Naive thymus-derived CD4-positive, alpha-beta T cell (primary cell): ENCODE measurements at places on chromosomes 3 and 15. TPM values are rescaled to one million over a fixed set of nuclear protein-coding genes. Genes with fewer than 3 reads are reported as not detected.

The NPAP1 gene
- not detected for polyA plus RNA-seq

The HGD gene
- polyA plus RNA-seq, result not detected

The C3orf80 gene
- not detected for polyA plus RNA-seq

The TGM4 gene
- polyA plus RNA-seq, result 0.07 TPM

The CLDN16 gene
- not detected for polyA plus RNA-seq

The TIGIT gene
- 0.63 TPM for polyA plus RNA-seq

The CLRN1 gene
- polyA plus RNA-seq, result not detected

The ALS2CL gene
- 6.2 TPM for polyA plus RNA-seq

The GOLGA8J gene
- polyA plus RNA-seq, result not detected

The TLR9 gene
- polyA plus RNA-seq, result not detected

The NMB gene
- 5.2 TPM for polyA plus RNA-seq

The PLOD2 gene
- polyA plus RNA-seq, result not detected

The LZTFL1 gene
- 12.8 TPM for polyA plus RNA-seq

The POLG gene
- 61.3 TPM for polyA plus RNA-seq

- no peak for DNase-seq
Observed at GRCh38 chr3:13114811-13115575, 41.8 kb upstream of the IQSEC1 start.

DNA sequence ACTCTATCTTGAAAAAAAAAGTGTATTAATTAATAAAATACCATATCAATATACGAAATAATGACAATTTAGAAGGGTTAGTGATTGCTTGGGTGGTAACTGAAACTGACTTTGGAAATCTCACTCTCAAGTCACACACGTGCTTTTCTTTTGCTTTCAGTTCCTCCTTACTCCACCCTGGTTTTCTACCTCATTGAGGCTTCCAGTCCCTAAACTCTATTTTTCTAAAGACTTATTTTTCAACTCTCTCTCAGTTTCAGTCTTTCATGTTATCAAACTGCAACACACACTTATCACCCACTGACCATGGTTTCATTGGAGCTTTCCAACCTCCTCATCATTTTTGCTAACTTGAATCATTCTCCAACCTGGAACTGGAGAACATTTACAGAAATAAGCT lies 23.5 kb downstream of the IL12A start:
- no peak for DNase-seq

GRCh38 chr15:96352604-96353405 lies 22.3 kb downstream of the NR2F2 start:
- no peak for DNase-seq

GRCh38 chr3:55880357-55880756 lies 393.3 kb upstream of the WNT5A start:
- no peak for DNase-seq

GRCh38 chr3:98013411-98014267 lies 21.5 kb downstream of the GABRR3 start:
- no peak for DNase-seq

DNA sequence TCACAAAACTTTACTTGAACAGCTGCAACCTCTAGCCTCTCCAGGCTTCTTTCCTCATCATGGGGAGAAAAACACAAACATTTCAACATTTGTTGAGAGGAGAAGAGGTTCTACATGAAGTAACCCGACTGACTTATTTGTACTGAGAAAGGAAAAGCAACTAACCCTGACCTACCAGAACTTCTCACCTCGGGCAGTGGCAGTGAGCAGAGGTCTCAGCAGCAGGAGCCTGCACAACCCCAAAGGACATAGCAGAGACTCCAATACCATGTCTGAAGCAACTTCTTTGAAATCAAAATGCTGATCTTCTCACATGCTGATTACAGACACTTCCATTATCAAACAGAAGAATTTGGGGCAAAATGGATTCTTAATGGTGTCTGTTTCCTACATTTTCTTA lies 1085.6 kb upstream of the CFAP20DC start:
- DNase-seq, result no peak

DNA sequence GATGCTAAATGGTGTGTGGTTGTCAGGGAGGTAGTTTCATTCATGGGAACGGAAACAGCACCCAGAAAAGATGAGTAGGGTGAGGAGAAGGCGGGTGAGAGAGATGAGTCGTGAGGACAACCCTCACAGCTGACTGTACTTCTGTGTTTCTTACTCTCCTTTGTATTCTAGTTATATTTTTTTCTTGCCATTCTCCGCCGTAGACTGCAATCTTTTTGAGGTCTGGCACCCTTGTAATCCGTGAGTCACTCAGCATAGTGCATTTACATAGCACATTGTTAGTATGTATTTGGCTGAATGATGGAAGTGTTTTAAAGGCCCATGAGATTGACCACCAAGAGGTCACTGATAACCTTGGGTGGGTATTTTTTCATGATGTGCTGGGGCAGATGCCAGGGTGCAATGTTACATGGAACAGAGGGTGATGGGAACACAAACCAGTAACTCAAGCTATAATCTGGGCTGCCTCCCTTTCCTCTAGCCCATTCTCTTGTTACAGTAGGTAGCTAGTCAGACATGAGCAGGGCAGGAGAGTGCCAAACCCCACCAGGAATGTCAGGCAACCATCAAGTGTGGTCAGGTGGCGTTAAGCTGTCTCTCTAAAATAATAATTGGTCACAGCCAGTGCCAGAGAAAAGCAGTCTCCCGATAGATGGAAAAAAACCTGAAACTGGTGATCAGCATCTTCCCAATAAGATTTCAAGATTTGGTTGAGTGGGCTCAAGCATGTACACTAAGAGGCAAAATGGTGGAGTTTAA lies 18.8 kb upstream of the DGKG start:
- no peak for DNase-seq

DNA sequence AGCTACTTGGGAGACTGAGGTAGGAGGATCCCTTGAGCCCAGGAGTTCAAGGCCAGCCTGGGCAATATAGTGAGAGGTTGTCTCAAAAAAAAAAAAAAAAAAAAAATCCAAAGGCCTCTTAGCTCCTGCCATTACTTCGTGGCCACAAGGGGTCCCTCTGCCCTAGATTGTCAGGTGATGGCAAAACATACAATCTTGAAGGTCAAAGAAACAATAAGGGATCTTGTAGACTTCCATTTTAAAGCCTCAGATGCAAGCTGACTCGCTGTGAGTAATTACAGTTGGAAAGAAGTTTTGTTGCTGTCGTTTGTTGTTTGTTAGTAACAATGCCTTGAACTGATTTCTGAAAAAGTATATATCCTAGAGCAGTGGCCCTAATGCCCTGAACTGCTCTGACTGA lies 55.9 kb upstream of the PLCL2 start:
- peak; percentile 34 for DNase-seq

GRCh38 chr15:78638658-78639314 lies 2.2 kb downstream of the CHRNB4 start:
- no peak for DNase-seq

- DNase-seq, result no peak
Observed at GRCh38 chr3:185268194-185268962, 14.5 kb upstream of the EHHADH start.

DNA sequence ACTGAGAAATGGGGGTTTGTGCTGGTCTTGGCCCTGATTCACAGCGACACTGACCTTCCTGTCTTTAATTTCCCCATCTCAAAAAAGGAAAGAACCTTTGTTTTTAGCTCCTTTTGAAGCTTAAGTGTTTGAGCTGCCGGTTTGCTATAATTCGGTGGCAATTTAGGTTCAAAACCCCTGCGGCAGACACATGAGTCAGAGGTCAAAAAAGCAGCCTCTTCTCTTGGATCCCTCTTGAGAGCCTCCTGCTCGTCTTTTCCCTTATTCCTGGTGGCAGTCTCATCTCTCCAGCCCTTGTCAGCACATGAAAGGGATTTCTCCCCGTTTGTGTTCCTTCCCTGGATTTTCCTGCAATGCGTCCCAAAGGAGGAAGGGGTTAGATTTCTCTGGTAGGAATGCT lies 64.5 kb downstream of the GRIP2 start:
- DNase-seq, result no peak

DNA sequence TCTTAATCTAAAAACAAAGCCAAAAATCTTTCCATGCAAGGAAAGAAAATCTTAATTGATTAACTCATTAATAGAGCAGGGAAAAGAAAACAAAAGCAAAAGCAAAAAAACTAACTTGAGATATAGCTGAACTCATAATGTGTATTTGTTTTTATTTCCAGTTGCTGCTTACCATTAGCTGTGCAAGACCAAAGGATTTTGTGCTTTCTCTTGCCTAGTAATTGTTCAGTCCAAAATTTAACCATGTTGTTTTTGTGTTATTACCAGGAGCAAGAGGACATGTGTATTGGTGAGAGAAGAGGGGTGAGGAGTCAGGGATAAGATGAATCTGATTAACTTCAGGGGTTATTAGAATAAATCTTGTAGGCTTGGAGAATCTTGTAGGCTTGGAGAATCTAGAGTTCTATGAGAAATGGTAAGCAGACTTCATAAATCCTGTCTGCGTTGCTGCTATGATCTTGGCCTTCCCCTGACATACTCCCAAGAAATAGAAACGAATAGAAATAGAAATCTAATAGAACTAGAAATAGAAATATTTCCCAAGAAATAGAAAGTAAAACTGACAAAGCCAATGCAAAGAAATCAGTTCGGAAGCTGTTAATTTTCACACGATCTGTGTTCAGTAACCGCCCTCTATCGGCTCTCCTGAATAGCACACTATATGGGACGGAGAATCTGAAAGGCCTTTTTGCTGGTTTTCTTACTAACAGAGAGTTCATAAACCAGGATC lies 72.6 kb upstream of the TNFSF10 start:
- peak; percentile 57 for DNase-seq

- no peak for DNase-seq
Observed at GRCh38 chr3:107990926-107991325, 99.9 kb downstream of the CD47 start.

- DNase-seq, result no peak
Observed at GRCh38 chr3:186708983-186709679, 8.0 kb upstream of the KNG1 start.

DNA sequence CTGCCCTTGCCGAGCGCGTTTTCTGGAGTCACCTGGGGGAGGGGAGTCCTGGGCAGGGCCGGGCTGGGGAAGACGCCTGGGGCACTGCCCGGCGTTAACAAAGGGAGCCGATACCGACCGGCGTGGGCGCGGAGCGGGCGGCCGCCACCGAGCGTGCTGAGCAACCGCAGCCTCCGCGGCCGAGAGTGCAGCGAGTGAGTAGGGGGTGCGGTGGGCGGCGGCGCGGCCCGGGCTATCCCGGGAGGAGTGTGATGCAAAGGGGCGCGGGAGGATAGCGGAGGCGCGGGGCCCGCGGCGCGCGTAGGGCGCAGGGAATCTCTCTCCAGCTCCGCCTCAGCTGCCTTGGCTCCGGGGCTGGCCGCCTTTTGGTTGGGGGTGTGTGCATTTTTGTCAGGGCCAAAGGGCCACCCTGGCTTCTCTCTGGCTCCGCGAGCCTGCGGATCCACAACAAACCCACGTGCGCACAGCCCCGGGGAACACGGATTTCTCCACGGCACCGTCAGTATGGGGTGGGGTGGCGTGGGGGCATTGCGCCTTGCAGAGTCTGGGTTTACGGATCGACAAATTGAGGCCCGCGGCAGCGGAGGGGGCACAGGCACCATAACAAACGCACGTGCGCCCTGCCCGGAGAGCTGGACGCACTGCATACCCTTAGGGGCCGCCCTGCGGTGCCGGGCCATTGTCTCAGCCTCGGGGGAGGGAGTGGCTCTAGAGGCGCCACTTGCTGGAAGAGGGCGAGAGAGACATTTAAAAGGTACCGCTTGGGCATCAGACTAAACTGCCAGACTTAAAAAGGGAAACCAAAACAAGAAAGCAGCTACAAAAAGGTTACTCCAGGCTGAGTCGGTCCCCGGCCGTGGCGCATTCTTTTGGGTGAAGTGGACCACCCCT lies 560 bp downstream of the ST6GAL1 start:
- peak; percentile 67 for DNase-seq

DNA sequence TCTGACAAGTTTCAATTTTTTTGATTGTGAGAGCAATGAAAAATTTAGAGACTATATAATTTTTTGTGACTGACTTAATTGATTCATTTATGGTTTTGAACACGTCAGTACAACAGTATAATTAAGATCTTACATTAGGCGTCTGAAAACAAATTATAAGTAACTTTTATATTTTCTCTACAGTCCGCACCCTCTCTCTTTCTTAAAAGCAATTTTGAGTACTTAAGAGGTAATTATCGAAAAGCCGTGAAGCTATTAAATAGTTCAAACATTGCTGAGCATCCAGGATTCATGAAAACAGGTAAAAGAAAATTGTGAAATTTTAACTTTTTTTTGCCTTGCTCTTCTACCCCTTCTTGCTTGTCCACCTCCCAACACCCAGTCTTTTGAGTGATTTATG lies 34.9 kb downstream of the CNOT10 start:
- DNase-seq, result no peak

DNA sequence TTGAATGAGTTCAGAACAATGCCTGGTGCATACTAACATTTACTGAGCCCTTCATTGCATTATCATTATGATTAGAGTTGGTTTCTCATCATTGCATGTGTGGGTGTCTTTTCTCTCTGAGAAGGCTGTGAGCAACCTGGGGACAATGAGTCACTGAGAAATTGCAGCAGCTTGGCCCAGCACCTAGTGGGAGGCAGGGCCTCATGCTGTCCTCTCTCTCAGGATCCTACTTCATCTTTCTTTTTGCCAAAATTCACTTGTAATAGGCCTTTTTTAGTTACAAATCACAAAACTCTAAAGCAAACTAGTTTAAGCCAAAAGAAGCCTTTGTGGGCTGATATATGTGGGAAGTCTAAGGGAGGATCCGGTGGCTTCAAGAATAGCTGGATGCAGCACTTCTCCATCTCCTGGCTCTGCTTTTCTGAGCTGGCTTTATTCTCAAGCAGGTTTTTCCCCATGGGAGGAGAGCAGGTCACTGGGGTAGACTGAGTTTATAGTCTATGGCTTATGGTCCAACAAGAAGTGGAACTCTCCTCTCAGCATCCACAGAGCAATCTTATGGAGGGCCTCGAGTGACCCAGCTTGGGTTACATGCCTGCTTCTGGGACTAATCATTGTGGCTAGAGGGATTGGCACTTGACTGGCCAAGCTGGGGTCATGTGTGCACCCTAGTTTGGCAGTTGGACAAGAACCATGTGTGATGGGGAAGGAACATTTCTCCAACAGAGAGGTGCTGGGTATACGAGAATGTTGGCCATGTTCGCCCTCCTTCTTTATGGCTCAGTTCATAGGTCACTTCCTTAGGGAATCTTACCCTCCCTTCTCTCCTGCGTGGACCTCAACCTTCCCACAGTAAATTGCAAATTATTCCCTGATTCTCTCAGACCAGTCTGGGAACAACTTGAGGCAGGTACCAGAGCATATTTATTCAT lies 8.7 kb upstream of the CAMK1 start:
- DNase-seq, result no peak

DNA sequence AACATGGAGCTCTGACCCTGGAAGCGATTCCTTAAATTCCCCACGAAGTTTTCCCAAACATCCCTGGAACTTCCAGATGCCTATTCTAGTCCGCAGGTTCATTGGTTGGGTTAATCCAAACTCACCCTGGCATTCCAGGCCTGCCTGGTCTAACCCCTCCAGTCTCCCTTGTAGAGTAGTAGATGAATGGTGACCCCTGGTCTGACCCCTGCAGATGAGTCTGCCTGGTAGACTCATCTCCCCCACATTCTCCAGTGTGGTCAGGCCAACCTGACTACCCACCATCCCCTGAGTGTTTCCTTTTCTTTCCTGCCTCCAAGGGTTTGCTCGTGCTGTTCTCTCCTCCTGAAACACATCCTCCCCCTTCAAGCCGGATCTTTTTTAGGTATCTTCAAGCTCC lies 10.8 kb upstream of the HRH1 start:
- DNase-seq, result no peak

GRCh38 chr3:151044706-151045105 lies 40.8 kb upstream of the MED12L start:
- DNase-seq, result no peak
